ENCODE measurements at places on chromosomes 5 and 9.

- peak; percentile 55 for DNase-seq
Observed at GRCh38 chr5:6827526-6828219, 114.4 kb downstream of the TENT4A start.

DNA sequence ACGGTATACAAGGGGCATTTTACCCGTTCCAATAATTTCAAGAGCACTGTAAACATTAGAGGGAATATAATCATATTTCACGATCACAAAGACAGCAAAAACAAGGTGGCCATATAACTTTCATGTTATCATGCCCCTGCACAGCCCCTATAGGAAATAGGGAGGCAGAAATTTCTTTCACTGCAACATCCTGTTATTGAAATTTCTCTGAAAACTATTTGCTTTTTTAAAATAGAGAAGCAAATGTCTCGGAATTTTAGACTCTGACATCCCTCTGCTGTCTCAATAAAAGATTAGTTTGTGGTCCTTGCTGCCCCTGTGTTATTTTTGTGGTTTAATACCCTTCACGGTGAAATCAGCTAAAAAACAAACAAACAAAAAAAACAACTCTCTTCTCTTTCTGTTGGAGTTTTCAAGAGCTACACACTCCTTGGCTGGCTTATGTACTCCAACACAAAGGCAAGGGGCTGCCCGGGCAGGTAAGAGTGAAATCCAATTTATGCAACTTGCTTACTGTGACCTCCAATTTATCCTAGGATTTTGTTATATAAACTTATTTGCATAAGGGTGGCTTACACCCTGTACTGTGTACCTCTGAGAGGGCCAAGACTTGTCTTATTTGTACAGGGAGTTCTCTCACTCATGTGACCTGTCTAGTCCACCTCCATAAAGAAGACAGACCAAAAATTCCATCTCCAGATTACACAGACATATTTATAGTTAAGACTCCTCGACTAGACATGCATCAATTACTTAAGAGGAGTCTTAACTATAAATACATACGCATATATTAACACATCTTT is 223.6 kb downstream of the MLLT3 start:
- no peak for DNase-seq

DNA sequence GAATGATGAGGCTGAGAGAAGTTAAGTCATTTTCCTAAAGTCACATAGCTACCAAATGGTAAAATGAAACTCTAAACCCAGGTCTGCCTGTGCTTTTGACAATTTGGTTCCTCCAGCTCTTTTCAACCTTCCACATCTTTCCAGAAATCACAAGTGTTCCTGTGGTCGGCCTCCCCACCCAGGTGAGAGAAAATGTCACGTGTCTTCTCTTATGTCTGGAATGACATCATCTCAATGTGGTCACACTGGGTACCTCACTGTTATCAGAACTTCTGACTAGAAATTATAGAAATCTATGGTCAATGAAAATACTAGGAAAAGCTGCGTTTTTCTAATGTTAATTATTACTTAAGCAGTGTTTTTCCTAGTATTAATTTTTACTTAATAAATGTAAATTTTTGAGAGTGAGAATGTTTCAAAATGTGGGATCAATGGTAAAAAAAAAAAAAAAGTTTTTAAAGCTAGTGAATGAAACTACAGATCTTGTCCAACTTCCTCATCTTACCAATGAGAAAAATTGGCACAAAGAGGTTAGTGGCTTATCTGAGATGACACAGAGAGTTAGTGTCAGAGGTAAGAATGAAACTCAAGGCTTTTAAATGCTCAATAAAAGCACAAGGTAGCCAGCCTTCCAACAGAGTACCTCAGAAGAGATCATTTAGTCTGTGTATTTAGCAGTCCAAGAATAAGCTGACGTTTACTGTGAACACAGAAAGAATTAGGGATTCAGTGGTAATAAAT is 228.7 kb upstream of the NR4A3 start:
- no peak for DNase-seq

- DNase-seq = no peak
Observed at GRCh38 chr5:157130925-157131324, 11.7 kb downstream of the MED7 start.

DNA sequence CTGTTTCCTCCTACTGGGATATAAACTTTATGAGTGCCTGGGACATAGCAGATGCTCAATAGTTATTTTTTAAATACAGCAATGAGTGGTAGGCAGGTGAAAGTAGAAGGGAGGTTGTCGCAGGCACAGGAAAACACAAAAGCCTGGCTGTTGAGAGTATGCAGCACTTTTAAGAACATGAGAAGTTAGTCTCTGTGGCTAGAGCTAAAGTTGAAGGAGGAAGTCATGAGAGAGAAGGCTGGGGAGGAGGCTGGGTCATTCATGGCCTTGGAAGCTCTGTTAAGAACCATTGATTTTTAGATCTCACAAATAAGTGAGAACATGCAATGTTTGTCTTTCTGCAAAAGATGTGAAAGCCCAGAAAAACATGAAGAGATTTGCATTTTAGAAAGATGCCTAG is 126.7 kb downstream of the PRKACG start:
- DNase-seq = no peak

- DNase-seq = no peak
Observed at GRCh38 chr9:70470050-70471015, 55.9 kb upstream of the KLF9 start.

DNA sequence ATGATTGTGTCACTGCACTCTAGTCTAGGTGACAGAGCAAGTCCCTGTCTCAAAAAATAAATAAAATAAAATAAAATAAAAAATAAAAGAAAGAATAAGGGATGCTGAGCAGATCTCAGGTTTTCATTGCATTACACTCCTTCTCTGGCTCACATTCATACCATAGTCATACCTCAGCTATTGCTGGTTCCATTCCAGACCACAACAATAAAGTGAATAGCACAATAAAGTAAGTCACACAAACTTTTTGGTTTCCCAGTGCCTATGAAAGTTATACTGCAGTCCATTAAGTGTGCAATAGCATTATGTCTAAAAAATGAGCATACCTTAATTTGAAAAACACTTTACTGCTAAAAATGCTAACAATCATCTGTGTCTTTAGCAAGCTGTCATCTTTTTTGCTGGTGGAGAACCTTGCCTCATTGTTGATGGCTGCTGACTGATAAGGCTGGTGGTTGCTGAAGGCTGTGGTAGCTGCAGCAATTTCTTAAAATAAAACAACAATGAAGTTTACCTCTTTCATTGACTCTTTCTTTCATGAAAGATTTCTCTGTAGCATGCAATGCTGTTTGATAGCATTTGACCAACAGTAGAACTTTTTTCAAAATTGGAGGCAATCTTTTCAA is 415.7 kb downstream of the ZNF608 start:
- DNase-seq = no peak

- no peak for DNase-seq
Observed at GRCh38 chr9:81083854-81084512, 605.4 kb downstream of the TLE1 start.

GRCh38 chr5:68243251-68243650 is 27.7 kb downstream of the PIK3R1 start:
- no peak for DNase-seq

- DNase-seq = no peak
Observed at GRCh38 chr9:4668604-4669003, 2.3 kb upstream of the SPATA6L start.

DNA sequence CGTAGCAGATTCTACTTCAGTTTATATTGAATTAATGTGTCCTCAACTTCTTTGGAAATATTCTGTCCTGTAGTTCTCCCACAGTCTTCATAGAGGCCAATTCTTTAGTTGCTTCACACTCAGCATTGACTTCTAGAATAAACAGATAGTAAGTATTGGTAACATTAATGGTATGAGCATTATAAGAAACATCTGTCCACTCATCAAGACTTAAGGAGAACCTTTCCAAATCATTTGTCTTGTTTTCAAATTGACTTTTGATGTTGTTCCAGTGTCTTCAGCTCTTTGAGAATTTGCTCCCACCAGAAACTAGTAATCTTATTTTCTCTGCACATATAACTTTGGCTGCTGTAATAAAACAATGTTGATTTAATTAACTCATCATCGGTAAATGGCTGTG is 18.3 kb downstream of the RANBP17 start:
- DNase-seq = no peak

DNA sequence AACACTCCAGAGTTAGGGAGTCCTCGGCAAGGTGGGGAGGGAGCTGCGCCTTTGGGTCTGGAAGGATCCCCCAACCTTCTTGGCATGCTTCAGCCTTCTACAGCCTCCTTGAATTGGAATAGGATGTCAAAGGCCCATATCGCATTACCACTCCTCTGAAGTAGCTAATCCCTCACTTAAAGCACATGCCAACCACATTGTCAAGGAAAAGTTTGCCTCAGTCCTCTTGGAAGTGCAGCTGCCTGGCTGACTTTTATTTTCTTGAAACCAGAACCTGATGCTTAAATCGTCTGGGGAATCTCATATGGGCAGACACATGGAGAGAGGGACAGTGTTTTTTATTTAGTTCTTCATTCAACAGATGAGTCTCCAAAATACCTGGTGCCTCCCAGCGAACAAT is 14.5 kb downstream of the CXCL14 start:
- no peak for DNase-seq

- DNase-seq = no peak
Observed at GRCh38 chr5:149200355-149200754, 59.1 kb downstream of the ABLIM3 start.

DNA sequence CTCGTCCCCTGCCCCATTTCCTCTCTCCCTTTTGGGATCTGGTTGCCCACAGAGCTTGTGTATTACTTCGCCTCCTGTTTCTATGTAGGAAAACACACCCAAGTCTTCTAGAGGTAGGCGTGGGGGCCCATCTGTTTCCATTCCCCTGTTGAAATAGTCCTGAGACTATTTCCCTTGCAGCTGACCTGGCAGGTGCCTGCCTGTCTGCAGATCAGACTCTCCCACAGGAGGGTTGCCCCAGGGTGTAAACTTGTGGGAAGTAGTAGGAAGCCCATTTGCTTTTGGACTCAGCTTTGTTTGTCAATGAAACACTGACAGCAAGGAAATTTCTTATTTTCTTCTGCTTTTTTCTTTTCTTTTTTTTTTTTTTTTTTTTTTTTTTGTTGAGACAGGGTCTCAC is 16.3 kb upstream of the GARNL3 start:
- no peak for DNase-seq

GRCh38 chr5:113053511-113053995 is 77.0 kb downstream of the DCP2 start:
- DNase-seq = no peak

Data from CD4-positive, alpha-beta T cell treated with Interleukin-4 for 4 hours (primary cell).